Adrenal gland (tissue), 19 donors: ENCODE measurements at places on chromosomes 11 and 22. TPM values are rescaled to one million over a fixed set of nuclear protein-coding genes. Genes with fewer than 3 reads are reported as not detected.

RPL27A gene
- 1,686 TPM for total RNA-seq

OR52N4 gene
- total RNA-seq, result not detected

GRK2 gene
- 52.6 TPM for total RNA-seq

OR5M10 gene
- total RNA-seq, result not detected

HBE1 gene
- total RNA-seq, result 3.7 TPM

HBB gene
- total RNA-seq, result 10.5 TPM

CHRM1 gene
- not detected for total RNA-seq

APOA4 gene
- total RNA-seq, result not detected

GRM5 gene
- total RNA-seq, result not detected

CDC42EP2 gene
- 4.8 TPM for total RNA-seq

HTR3B gene
- total RNA-seq, result not detected

CTSD gene
- total RNA-seq, result 3,222 TPM

ATXN10 gene
- 129 TPM for total RNA-seq

SLC5A4 gene
- total RNA-seq, result 0.52 TPM

NRXN2 gene
- total RNA-seq, result 4.2 TPM

PAX6 gene
- total RNA-seq, result not detected

OR5B21 gene
- not detected for total RNA-seq

PGA3 gene
- not detected for total RNA-seq

JAM3 gene
- total RNA-seq, result 42.2 TPM

EHF gene
- 1.1 TPM for total RNA-seq

DDI1 gene
- not detected for total RNA-seq
